ENCODE measurements at places on chromosomes 3 and 15.

DNA sequence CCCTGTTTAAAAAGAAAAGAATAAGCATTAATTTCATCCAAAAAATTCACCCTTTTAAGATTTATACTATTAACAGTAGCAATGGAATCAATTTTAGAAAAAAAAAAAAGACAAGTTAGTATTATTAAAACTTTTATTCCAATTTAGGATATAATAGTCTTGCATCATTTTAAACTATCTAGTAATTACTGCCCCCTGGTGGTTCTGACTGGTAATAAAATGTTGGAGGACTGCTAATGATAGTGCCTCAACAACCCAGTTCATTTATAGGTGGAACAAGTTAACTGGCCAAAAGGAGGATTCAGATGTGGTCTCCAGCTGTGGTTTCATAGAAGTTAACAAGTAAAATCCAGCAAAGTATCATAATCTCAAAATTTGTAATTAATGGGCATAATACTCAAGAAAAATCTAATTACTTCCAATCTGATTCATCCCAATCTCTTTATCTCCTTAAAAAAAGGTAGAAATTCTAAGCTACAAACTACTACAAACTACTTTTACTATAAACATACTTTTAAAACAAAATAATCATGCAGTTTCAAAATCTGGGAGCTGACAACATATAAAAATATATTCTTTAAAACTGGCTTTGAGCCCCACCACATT, 30.7 kb upstream of the WDR49 start:
- DNase-seq = peak; percentile 4

GRCh38 chr15:26355472-26356074, 417.3 kb downstream of the GABRB3 start:
- no peak for DNase-seq

GRCh38 chr3:56590814-56591213, 33.8 kb downstream of the CCDC66 start:
- no peak for DNase-seq

DNA sequence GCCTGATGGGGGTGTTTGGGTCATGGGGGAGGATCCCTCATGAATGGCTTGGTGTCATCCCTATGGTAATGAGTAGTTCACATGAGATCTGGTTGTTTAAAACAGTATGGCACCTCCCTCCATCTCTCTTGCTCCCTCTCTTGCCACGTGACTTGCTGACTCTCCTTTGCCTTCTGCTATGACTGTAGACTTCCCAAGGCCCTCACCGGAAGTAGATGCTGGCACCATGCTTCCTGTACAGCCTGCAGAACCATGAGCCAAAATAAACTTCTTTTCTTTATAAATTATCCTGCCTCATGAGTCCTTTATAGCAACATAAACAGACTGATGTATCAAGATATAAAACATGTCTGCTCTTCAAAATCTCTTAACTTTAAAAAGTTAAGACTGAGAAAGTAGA, 96.1 kb downstream of the TFDP2 start:
- DNase-seq = no peak

Measured in skin of body (tissue), 3 donors.